SK-N-MC (cell line): ENCODE measurements at places on chromosomes 2 and 18.

DNA sequence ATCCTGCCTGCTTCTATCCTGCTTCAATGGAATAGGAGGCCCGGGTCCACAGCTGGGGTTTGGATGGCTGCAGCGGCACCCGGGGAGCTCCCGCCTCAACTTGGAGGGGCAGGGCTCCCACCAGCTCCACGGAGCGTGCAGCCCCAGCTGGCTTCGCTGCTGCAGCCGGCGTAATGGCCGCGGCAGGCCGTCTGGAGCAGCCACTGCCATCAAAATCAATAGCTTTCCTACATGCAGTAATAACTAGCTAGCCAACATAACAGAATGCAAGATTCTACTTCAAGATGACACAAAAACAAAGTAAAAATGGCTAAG lies 154.2 kb upstream of the RMP24 start:
- no peak for DNase-seq

DNA sequence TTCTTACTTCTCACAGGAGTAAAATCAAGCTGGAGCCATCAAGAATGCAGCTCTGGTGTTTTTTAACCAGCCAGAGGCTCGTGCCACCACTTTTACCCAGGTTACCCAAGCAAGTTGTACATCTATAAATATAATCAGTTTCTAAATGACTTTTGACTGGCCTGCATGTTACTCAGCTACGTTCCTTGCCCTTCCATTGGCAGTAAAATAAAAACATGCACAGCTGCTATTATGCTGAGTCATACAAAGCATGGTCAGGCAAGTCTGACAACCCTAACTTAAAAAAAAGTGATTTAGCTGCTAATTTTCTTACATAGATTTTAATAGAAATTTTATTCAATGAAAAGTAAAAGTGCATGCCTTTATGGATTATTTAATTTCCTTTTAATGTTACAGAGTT lies 111.7 kb upstream of the CSRNP3 start:
- DNase-seq: no peak

- DNase-seq: no peak
These were observed 136.8 kb upstream of the EPHA4 start for GRCh38 chr2:221708902-221709301.

- DNase-seq: no peak
These were observed 33.5 kb downstream of the EPB41L3 start for GRCh38 chr18:5510135-5510846.

GRCh38 chr18:56248610-56249235 lies 389.7 kb downstream of the TXNL1 start:
- DNase-seq: no peak
